ENCODE measurements at places on chromosomes 5 and 9.
A peak's percentile ranks its signal among the peaks of the same experiment; 100 is the strongest.

DNA sequence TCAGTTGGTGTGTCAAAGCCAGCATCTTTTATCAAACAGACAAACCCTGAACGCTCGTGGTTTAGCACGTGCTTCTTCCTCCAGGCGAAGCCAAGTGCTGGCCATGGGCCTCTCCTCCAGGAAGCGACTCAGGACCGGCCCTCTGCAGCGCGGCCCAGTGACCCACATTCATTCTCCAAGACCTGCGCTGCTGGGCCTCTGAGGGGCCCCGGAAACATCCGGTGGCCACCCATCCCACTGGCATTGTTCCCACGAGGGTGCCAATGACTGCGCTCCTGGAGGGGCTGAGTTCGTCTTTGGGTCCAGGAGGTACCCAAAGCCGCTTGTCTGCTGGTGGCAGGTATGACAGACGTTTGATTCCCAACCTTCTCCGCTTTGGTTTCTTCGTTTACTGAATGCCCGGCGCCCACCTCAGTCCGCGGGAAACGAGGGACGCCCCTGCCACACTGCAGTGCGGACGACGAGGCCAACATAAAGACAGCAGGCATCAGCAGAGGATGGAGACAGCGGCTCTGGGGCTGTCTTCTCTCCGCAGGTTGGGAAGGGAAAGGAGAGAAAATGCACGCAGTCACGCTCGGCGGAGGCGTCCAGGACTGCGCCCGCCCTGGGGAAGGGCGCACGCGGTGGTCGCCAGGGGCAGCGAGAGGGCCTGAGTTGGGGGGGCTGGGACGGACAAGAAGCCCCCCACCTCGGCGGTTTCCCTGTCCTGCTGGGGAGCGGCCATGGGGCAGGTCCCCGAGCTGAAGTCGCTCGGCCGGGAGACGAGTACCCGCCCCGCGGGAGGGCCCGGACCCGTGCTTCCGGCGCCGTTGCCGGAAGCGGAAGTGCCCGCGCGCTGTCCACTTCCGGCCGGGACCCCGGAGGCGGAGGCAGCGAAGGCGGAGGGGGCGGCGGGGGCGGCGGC lies at the start of gene EXOC3:
EXOC3 (plus strand) TSS at position 842 of the 904 bp plus-strand sequence. CDS start 3,030 bp downstream, outside the sequence.
- peak; percentile 59 for DNase-seq

DNA sequence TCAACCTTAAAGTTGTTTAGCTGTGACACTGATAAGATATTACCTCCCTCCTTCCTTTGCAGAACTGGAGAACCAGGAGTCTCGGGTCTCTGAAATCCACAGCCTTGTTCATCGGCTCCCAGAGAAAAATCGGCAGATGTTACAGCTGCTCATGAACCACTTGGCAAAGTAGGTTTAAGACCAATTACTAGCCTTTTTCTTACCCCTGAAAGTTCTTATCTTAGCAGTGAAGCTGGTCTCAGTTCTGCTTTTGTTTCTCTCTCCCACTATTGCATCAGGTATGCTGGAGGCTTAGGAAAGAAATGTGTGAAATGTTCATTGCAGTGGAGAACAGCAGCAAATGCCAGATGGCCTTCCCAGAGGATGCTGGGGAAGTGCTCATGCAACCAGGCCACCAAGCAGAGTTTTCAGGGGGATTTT lies 287.4 kb downstream of the ARHGAP26 start:
- no peak for DNase-seq

DNA sequence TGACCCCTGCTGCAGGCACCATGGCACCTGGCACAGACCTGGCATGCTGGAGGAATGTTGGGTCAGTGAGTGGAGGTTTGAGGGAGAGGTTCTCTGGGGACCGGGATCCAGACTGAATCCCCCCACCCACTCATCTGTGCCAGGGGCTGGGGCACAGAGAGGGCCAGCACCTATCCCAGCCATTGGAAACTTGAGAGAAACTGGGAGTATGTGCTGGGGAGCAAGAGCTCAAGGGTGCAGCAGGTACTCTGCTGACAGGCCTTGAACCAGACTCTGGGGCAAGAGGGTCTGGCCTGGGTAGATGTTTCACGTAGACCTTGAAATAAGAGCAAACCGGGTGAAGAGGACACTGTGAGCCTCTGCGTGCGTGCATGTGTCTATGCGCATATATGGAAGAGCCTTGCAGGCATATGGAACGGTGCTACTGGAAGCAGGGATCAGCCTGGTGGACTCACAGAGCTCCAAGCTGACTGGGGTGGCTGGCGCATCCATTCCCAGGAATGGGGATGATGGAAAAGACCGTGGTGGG lies 8.8 kb downstream of the FGF18 start:
- no peak for DNase-seq

DNA sequence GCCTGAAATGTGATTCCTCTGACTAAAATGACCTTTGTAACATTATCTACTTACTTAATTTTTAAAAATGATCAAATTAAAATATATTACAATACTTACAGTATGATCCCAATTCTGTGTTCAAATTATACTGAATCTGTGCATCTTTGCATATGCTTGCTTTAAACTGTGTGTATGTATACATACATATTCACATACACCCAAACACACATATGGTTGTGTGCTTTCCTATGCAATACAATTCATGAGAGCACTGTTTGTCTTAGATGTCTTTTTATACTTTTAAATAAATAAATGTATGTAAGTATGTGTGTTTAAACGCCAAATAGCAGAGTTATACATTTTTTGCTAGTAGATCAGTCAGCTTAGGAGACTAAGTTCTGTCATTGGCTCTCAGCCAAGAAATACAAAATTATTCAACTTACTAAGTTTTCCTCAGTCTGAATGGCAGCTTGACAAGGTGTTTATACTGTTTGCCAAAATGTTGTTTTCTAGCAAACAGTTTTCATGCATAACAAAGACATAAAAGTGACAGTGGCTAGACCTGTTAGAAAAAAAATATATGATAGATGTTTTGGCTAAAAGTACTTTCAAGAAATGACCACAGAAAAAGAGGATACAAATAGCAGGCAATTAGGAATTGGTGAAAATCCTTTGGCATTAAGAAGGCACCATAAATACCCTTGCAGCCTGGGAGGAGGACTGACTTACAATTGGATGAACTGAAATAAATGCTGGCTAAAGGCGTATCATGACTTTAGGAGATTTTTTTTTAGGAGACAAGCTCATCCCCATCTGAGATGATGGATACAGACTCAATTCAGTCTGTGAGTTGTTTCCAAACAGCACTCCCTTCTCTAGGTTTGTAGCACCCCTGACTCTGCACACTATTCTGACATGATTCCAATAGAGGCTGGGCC lies 7.9 kb downstream of the TICAM2 start:
- DNase-seq, result no peak

GRCh38 chr5:153565822-153566221 lies 75.4 kb downstream of the GRIA1 start:
- no peak for DNase-seq

GRCh38 chr5:178372142-178372571 lies 139.6 kb upstream of the PHYKPL start:
- DNase-seq, result no peak

- DNase-seq, result no peak
Observed at GRCh38 chr5:129639331-129639730, 108.6 kb upstream of the MINAR2 start.

GRCh38 chr5:15069407-15069905 lies 197.9 kb upstream of the ANKH start:
- DNase-seq, result peak; percentile 8

DNA sequence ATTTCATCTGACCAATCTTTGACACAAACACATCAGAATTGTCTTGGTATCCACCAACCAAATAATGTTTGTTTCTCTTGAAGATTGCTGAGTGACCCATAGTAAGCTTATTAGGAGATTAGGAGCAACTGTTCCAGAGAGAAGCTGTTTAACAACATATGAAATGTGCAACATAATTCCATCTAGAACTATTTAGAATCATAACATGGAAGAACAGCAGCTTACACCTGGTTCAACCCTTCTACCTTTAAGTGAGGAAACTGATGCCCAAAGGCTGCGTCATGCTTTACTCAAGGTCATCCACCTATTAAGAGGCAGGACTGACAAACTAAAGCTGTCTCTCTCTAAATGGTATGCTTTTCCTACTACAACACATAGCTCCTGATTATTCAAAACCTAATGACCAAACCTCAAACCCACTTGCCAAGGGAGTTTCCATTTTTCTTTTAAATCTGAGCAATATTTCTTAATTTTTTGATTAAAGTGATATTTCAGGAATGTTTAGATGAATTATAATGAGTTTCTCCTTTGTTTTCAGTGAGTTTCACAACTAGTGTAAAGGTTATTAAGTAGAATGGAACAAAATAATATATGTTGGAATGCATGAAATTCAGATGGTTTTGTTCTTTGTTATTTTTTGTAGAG lies 545.9 kb downstream of the RAB3C start:
- no peak for DNase-seq

- DNase-seq, result no peak
Observed at GRCh38 chr5:14009575-14009974, 65.1 kb upstream of the DNAH5 start.

GRCh38 chr5:115718927-115719326 lies 93.1 kb upstream of the TMED7 start:
- no peak for DNase-seq

GRCh38 chr9:115411516-115411915 lies 293.6 kb upstream of the TNC start:
- no peak for DNase-seq

DNA sequence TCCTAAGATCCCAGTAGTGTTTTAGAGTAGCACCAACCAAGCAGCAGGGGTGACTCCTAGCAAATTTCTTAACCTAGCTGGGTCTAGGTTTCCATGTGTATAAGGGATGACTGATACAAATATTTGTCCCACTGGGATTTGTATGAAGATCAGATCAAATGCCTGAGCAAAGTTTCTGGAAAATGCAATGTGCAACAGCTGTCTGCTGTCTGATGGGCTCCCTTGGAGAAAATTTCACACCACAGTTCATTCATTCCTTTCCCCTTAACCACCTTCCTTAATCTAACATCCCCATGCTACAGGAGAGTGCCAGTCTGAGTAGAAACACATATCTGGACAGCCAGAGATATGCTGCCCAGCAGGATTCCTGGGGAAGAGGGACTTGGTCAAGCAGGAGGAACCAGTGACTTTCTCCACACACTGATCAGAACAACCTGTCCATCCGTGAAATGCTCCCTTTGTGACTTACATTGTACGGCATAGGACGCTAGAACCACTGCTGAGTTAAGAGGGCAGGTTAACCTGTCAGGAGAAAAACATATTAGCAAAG lies 53.3 kb downstream of the PTPN3 start:
- DNase-seq, result no peak

- DNase-seq, result no peak
Observed at GRCh38 chr9:86604741-86605140, 250.5 kb upstream of the TUT7 start.

DNA sequence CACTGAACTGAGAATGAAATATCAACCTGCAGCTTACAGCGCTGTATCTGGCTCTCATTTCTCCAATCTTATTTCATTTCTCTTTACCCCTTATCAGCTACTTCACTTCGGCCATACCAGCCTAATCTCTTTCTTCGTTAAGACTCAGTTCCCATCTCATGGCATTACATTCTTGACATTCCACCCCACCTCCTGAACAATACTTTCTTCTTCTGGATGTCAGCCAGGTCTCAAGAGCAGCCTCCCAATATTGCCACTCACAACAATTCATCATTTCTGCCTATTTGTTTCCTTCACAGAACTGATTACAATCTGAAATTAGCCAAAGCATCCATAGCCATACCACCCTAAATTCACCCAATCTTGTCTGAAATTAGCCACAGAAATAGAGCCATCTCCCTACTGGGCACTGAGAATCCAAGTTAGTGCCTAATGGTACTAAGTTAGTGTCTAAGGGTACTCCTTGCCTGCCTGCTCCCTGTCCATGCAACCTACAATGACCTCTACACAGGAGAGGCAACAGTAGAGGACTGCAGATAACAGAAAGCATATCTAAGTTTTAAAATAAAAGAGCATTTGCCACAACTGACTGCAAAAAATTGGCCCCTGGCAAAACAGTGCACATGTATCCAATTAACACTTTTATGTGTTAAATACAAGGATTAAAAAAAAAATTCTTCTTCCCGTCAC lies 35.2 kb downstream of the SETX start:
- DNase-seq, result no peak

GRCh38 chr5:31059889-31060288 lies 133.6 kb upstream of the CDH6 start:
- no peak for DNase-seq
